Skin of body (tissue), 3 donors: ENCODE measurements at places on chromosomes 2 and 18. TPM values are rescaled to one million over a fixed set of nuclear protein-coding genes. Genes with fewer than 3 reads are reported as not detected.

The DIPK1C gene
- 2.4 TPM for total RNA-seq

The ST8SIA3 gene
- total RNA-seq: not detected

- DNase-seq: no peak
These were observed 68.1 kb downstream of the WDSUB1 start for GRCh38 chr2:159218389-159218788.

DNA sequence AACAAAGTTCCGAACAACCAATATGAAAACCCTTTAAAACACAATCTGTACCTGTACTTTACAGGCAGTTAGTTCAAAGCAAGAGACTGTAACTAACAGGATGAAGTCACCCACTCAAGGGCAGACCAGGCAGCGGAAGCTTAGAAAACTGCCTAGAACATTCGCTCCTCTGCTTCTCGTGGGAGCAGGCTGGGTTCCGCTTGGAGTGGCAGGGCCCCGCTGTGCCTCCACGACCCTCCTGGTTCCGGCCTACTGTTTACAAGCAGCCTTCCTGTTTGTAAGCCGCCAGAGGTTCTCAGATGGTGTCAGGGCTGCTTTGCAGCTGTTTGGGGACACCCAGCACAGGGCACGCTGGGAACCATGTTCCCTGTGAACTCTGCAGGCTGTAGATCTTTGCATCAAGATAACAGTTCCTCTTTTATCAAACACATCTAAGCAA lies 31.3 kb downstream of the CIB4 start:
- no peak for DNase-seq
